ENCODE measurements at places on chromosomes 12 and 14.

DNA sequence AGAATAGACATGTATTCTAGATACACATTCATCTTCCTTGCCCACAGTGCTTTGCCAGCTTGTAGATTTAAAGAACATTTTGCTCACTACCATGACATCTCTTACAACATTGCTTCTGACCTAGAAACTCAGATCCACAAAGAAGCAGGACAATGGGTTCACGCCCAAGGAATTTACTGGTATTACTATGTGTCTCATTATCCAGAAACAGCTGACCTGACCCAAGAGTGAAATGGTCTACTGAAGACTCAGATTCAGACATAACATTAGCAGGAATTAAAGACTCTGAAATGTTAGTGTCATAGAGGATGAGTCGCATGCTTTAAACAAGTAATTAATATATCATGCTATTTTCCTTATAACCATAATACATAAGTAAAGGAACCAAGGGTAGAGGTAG is 731.4 kb downstream of the GALC start:
- DNase-seq, result no peak

DNA sequence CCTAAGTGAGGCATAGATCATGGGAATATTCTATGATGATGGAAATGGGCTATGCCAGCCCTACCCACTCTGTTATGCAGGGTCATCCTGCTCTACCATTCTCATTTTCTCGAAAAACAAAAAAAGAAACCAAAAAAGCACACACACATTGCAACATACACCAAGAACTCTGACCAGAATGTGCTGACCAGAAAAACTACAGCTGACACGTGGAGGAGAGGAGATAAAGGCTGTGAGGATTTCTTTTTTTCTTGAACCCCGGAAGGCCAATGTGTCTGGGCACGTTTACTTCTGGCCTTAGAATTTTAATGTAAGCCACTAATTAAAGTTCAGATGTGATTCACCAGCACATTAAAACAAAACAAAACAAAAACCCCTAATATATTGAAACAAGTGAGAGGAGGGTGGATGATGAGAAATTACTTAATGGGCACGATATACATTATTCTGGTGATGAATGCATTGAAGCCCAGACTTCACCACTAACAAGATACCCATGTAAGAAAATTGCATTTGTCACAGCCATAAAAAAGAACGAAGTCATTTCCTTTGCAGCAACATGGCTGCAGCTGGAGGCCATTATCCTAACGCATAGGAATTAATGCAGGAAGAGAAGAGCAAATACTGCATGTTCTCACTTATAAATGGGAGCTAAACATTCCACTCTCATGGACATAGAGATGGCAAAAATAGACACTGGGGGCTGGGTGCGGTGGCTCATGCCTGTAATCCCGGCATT is 66.3 kb upstream of the PLEKHG3 start:
- peak; percentile 12 for DNase-seq

GRCh38 chr12:68138480-68138879 is 21.1 kb downstream of the IFNG start:
- DNase-seq, result no peak

DNA sequence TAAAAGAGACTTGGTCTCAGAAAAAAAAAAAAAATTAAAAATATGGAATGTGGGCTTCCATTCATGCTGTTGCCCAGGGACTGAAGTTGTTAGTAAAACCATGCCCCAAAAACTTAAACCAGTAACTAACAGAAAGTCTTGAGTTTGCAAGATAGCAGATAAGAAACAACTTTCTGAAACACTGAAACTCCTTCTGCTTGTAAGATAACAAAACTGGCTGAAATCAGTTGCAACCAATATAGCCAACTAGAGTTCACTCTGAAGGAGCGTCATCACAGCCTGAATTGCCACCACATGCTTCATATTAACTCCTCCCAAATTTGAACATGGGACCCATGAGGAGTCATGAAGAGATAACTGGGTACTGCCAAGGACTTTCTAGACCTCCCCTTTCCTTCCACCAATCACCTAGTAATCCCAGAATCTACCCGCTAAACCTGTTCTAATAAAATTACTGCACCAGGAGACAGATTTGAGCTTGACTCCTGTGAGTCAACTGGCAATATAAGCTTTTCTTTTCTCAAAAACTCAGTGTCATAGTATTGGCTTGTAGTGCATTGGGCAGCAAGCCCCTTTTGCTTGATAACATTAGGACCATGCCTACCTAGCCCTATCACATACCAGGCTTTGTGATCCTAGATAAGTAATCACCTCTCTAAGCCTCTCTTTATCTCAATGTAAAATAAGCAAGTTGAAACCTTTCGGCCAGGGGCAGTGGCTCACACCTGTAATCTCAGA is 53.6 kb downstream of the R3HDM2 start:
- DNase-seq, result no peak

DNA sequence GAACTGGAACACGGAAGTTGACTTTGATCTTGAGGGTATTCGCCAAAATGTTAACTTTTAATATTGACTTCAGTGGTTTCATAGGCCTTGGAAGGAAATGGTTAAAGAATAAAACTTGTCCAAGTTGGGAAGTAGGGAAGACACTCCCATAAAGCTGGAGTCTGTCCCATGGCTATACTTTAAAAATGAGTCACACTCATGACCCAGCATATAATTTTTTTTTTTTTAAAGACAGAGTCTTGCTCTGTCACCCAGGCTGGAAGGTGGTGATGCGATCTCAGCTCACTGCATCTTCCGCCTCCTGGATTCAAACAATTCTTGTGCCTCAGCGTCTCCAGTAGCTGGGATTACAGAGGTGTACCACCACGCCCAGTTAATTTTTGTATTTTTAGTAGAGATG is 19.6 kb downstream of the TMPRSS12 start:
- DNase-seq, result peak; percentile 80

GRCh38 chr12:62260733-62261683 is 804 bp downstream of the USP15 start:
- peak; percentile 46 for DNase-seq

GRCh38 chr12:10111451-10111850 is 12.7 kb upstream of the CLEC1A start:
- no peak for DNase-seq

DNA sequence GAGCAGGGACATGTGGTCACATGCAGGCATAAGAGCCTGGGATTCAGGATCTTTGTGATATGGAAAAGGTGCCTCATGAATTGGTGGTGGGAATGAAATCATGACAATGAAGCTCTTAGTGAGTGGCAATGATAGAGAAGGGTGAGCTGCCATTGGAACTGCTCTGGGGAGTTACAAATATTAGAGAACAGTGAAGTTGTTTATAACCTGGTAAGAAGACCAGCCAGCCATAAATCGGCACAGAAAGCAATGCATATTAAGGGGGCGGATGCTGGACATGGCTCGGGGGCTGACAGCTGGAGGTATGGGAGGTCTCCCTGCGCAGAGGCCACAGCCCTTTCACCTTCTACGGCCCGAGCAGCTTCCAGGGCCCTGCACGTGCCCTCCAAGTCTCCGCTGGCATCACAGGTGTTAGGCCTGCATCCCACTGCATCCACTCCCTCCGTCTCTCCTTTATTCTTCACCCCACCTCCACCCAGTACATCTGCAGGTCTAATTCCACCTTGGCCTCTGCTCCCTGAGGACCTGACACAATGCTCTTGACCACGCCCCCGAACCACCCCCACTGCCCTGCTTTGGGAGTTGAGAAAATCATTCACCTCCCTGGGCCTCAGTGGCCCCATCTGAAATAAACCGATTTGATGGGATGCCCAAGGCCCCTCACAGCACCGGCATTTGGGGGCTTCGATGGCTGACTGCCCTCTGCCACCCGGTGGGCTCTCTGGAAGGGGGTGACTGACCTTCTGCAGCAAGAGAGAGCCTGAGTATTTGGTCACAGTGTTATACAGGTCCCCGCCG is 4.1 kb downstream of the CACNA2D4 start:
- DNase-seq, result no peak

- DNase-seq, result no peak
Observed at GRCh38 chr14:35320472-35320871, 28.3 kb downstream of the PSMA6 start.

DNA sequence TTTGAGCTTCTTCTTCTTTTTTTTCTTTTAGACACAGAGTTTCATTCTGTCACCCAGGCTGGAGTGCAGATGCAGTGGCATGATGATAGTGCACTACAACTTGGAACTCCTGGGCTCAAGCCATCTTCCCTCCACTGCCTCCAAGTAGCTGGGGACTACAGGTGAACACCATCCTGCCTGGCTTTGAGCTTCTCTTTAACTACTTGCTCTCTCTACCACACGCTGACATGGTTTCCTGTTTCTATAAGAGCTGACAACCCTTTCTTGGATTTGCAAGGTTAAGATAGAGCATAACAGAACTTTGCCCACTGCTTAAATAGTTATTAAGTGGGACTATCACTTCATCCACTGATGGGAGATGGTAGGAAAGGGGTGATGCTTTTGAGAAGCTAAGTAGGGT is 82.4 kb upstream of the SLC38A2 start:
- DNase-seq, result no peak

GRCh38 chr14:79453276-79453675 is 758.0 kb downstream of the DIO2 start:
- peak; percentile 6 for DNase-seq

DNA sequence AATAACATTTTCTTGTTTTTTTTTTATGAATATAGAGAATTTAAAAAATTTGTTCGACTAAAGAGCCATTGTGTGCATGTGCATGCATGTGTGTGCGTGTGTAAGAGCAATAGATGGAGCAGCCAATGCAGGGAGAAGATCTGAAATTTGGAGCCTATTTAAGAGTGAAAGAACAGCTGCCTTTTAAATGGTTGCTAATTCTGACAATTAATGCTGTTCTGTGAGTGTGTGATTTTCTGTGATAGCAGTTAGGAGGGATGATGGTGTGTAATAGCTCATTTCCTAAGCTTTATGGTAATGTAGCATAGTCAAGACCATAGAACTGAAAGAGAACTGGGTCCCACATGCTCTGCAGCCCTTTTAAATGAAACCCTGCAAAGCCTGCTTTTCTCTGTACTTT is 137.9 kb downstream of the NRXN3 start:
- no peak for DNase-seq

- DNase-seq, result no peak
Observed at GRCh38 chr14:100669468-100669867, 57.2 kb upstream of the DLK1 start.
